Dorsolateral prefrontal cortex (tissue), 122 donors: ENCODE measurements at places on chromosomes 11 and 22.

DNA sequence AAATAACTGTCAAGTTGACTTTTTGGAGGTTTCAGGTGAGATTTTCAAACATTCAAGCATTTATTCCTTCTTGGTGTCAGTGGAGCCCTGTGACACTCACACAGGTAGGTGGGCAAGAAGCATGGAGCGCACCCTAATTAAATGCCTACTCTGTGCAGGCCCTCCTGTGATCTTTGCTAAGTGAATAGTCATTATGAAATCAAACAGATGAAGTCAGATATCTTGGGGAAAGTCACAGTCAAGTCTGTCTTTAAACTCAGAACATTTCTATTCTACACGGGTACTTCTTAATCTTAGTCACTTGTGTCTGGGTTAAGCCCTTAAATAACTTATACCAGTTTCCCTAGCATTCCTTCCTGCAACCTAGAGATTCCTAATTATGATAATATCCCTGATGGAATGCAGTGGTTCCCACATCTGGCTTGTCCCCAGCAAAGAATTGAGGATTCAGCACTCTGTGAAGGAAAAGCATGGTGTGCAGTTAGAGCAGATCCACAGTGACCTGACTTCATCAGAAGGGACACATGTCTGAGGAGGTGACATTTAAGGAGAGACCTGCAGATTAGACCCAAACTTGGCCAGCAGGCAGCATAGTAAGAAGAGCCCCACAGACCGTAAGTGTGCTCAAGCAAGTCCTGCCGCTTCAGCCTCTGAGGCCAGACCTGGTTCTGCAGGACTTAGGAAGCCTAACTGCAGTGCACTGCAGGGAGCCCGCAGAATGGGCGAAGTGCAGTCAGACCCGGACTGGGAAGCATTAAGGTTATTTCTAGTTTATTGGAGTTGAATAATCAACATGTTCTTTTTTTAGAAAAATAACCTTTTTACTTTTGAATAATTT lies 85.3 kb upstream of the GAL start:
- no peak for DNase-seq

DNA sequence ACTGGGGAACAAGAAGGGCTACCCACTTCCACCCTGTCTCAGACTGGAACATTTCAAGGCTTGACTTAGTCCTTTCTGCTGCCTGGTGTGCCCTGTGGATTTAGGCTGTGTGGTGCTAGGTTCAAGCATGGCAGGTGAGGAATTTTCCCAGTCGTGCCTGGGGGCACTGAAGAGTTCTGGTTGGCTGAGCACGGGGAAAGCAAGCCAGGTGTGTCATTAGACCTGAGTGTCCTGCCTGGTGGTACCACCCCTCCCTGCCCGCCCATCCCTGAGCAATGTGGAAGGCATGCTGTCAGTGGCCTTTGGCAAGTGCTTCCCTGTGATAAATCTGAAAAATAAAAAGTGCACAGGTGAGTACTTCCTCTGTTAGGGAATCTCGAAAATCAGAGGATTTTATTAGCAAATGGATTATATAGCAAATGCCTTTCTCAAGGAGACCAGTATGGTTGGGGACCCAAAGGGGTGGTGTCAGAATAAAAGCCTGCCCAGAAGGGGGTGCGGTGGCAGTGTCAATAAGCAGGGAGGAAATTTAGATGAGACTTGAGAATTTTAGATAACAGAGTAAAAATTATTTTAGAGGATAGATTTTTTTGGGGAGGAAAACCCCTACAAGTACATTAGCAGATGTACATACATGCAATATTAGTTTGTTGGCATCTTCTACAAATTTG lies 22.8 kb downstream of the TEAD1 start:
- DNase-seq = no peak

DNA sequence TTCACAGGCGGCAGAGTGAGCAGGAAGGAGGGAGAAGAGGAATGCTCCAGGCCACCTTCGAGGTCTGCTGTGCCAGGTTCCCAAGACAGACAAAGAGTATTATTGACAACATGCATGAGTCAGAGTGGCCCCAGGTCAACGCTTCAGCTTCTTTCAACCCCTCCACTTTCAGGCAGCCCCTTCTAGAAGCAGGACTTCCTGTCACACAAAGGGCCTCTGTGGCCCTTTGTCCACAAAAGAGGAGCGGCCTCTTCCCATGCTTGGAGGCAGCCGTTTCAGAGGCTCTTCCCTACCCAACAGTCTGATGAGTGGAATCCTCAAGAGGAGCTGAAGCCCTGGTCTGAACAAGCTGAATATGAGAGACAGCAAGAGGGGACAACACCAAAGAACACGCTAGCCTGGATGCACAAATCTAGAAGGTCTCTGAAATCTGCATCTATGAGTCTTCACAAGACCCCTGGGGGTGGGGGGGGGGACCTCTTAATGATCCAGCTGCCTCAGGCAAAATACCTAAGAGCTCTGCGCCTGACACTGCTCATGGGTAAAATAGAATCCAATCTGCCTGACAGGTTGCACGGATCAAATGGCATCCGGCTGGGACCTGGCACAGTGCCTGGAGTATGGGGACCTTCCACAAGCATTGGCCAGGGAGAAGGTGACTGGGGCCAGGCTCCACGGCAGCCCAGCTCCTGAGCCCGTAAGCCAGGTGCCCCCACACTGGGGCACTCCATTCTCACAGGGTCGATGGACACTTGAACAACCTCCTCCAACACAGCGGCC lies 67.5 kb downstream of the PACSIN2 start:
- DNase-seq = no peak

DNA sequence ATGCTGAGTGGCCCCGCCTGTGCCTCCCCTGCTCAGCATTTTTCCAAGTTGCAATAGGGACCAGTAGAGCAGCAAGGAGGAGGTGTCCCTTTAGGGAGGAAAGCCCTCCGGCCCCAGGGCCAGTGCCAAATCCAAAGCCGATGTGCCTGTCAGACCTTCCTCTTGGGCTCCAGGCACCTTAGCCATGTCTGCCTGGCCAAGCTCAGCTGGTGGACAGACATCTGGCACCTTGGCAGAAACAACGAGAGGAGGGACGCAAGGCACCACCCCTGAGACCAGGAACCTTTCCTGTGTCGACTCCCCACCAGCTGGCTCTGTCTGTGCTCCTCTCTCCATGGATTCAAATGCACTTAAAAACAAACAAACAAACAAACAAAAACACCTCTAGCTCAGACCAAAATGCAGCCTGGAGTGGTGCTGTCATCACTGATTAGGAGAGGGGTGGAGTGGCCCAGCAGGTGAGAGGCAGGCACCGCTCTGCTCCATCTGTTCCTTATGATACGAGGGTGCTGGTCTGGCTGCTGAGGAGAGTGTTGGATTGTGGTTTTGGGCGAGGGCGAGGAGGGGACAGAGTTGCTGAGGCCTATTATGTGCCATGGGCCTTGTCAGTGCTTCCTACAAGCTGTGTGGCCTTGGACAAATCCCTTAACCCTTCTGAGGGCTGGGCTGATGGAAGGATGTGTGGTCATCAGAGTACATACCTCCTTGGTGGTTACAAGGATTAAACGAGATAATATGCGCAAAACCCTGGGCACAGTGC lies 46.2 kb downstream of the TP53I11 start:
- no peak for DNase-seq

DNA sequence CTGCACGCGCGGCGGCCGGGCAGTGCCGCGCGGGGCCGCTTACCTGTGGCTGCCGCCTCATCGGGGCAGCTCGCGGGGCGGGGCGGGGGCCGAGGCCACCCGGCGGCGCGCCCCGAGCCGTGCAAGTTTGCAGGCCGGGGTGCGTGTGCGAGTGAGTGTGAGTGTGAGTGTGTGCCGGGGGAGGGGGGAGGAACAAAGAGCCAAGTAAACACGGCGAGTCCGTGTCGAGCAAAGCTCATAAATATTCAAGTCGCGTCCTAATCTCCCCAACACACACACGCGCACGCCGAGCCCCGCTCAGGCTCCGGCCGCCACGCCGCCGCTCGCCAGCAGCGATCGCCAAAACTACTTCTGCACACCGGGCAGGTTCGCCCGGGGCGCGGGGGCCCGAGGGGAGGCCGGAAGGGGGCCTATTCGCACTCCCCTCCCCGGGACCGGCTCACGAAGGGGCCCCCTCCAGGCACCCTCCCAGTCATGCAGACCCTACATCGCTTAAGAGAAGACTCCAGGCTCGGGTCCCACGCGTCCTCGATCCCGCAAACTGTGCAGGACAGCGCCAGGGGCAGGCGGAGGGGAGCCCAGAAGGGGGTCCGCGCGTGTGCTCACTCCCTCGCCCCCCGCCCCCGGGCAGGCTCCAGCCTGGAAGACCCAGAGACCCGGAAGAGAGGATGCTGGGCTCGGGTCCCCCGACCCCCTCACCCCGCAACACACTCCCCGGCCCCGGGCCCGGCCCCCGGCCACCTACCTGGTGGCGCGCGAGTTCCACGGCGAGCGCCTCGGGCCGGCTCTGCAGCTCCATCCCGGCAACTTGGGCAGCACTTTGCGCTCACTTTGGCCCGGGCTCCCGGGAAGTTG lies 827 bp downstream of the PHF21B start:
- DNase-seq = no peak

DNA sequence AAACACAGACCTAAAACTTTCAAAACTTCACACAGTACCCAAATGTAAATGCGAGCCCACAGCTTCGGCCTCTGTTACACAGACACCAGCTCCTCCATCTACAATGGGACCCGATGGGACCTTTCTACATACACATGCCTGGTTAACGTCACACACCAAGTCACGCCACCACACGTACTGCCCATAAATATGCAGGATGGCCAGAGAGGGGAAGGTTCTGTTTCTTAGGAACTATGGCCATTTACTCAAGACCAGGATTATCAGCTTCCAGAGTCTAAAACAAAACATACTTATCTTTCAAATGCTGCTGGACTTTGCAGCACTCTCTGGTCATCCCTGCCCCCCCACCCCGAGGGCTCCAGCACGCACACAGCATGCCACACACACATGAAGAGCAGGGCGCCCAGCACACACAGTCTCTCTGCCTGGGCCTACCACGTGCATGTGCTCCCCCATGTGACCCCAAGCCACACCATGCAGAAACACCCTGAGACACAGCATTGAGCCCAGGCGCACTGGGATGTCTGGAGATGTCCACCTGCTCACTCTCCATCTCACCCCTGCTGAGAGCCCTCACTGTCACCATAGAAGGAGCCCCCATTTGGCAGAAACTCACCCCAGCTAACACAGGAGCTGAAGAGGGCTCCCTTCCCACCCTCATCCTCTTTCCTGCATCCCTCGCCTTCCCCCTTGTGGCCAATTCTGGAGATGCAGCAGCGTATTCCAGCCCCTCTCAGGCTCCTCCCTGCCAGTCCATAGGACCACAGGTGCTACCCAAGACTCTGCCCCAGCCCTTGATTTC lies 61.8 kb downstream of the SLC22A12 start:
- DNase-seq = peak; percentile 79

GRCh38 chr11:117510646-117511045 lies 183.0 kb downstream of the CEP164 start:
- no peak for DNase-seq

DNA sequence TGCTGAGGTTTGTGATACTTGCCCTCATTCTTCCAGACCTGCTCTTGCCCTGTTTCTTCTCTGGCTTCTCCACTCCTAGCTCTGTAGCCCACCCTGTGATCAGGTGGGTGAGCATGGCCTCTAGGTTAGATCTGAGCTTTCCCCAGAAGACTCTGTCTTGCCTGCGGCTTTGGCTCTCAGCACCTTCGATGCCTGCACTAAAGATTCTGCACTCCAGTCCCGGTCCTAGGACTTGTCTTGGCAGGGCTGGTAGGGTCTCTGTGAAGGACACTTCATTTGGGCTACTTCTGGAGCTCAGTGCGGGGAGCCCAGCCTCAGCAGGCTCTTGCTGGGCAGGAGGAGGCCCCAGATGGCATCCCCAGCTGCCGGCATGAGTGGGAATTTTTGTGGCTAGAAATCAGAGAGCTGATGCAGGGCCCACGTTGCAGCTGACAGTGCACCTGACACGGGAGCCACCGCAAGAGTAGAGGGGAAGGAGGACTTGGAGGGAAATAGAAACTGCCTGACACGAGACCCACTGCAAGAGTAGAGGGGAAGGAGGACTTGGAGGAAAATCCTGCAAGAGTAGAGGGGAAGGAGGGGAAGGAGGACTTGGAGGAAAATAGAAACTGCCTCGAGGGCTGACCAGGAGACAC lies 226.9 kb upstream of the B3GAT1 start:
- DNase-seq = no peak

GRCh38 chr11:31960126-31960525 lies 130.7 kb upstream of the RCN1 start:
- no peak for DNase-seq

- DNase-seq = no peak
Observed at GRCh38 chr22:33996824-33997223, 76.5 kb upstream of the LARGE1 start.

- no peak for DNase-seq
Observed at GRCh38 chr22:38075105-38075825, 8.7 kb downstream of the SLC16A8 start.

- no peak for DNase-seq
Observed at GRCh38 chr11:12642040-12642439, 32.2 kb upstream of the TEAD1 start.

GRCh38 chr11:65118097-65118837 lies 766 bp upstream of the ZNHIT2 start:
- no peak for DNase-seq

DNA sequence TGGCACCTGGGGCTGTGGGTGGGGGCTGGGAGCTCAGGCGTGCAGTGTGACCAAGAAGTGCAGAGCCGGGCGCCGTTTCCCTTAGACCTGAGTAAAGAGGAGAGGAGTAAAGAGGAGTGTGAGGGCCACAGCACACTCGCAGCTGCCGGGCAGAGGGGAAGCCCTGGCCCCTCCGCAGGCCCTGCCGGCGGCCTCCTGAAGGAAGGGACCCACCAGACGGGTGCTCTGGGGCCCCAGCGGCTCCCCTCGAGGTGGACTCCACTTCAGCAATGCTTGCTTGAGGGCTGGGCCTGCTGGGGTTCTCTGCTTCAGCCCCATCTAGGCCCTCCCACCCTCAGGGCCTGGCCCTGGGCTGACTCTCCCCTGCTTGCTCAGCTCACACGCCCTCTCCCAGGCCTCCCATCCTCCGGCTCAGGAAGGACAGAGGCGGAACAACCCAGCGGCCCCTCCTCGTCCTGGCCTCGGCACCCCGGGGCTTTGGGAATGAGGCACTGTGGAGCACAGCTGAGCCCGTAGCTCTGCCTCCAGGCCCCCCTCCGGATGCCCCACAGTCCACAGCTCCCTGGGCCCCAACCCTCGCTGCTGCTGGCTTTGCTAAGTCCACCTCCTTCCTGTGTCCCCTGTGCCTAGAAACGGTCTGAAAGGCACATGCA lies 1198.7 kb downstream of the BRD1 start:
- no peak for DNase-seq
